H9 (cell line): ENCODE measurements at places on chromosomes 12 and 14. TPM values are rescaled to one million over a fixed set of nuclear protein-coding genes. Genes with fewer than 3 reads are reported as not detected.
A peak's percentile ranks its signal among the peaks of the same experiment; 100 is the strongest.

DNA sequence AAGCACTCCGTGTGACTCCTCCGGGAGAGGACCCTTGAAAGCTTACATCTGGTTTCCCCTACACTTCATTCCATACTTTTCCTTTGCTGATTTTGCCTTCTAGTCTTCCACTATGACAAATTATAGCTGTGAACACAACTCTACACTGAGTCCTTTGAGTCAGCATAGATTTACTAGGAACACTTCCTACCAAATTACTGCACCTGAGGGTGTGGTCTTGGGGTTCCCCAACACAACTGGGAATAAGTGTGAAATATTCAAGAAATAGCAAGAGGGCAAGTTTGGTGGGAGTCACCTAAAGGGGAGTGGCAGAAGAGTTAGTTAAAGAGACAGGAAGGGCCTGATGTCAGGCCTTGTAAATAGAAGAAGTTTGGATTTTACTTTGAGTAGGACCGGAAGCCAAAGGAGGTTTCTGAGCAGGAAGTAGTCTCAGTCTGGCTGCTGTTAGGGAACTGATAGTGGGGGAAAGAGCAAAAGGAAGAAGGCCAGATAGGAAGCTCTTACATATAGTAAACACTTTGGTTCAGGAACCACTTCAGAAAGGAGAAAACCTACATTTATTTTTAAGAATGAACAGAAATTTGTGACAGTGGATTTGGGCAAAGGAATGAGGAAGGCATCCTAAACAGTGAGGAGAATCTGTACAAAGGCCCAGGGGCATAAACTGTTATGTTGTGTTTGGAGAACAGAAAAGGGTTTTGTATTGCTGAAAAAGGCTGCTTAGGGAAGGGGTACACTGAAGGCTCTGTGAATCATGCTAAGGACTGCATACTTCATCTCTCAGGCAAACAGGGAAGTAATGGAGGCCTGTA, 14.2 kb downstream of the SEL1L start:
- no peak for DNase-seq

- no peak for DNase-seq
These were observed 15.3 kb downstream of the SLC6A12 start for GRCh38 chr12:198705-199104.

MMP17 gene
- 14.8 and 16.0 TPM in 2 replicates for total RNA-seq

- no peak for DNase-seq
These were observed 777.7 kb downstream of the SLC6A15 start for GRCh38 chr12:84134797-84135366.

CMA1 gene
- total RNA-seq = not detected in 2 replicates

ETFBKMT gene
- 0.81 and 1.4 TPM in 2 replicates for total RNA-seq

GRCh38 chr14:92252323-92252722, 70.6 kb upstream of the SLC24A4 start:
- no peak for DNase-seq

GRCh38 chr12:32489070-32489469, 89.7 kb downstream of the FGD4 start:
- DNase-seq = no peak

- DNase-seq = peak; percentile 54
These were observed 35.7 kb downstream of the IQSEC3 start for GRCh38 chr12:101969-102878.

SERPINA10 gene
- not detected in 2 replicates for total RNA-seq

DNA sequence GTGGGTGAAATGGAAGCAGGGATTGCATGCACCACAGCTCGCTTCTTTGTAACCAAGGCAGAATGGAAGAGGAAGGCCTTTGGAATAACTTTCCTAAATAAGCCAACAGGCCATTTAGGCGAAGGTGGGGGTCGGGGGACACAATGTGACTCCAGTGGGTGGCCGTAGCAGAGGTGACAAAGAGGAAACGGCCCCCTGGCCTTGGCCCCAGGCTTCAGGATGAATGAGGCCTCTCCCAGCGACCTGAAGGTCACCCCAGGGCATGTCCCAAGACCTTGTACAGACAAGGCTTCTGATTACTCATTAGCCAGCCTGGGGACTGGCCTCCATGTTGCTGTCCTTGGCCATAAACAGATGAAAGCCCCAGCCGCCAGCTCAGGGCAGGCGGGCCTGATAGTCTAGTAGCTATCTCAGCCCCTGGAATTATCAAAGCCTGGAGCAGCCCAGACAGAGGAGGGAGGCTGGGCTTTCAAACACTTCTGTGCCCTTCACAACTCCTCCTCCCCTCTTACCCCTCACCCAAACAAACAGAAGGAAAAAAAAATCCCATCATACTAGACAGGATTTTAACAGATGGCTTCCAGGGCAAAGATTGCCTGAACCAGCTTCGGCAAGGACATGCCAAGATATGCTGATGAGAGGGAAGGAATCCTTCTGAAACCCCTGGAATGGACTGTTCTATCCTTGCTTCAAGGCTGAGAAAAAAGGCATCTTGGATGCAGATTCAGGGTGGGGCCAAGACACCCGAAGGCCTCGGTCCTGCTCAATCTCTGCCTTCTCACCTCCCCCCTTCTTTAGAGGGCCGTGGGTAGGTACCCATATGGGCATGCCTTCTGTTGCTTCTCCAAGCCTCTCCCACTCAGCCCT, 142.3 kb upstream of the PARP11 start:
- DNase-seq = no peak

KLRD1 gene
- total RNA-seq = not detected in 2 replicates

DNA sequence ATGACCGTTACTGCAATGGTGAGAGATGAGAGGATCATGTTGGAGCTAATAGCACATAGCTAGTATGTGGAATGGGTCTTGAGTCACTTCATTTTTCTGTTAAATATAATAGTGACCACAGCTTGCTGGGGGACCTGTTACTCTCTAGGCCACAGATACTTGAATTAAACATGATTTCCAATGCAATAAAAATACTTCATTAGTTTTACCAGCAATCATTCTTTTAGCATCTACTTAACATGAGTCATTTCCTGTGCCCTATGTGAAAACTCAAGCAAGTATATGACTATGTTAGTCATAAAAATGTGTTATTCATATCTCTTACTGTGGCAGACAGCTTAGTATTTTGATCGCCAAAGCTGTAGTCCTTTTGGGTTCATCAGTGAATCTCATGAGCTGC, 798.8 kb downstream of the SLC16A7 start:
- no peak for DNase-seq

- no peak for DNase-seq
These were observed 59.4 kb upstream of the E2F7 start for GRCh38 chr12:77124767-77125166.

- DNase-seq = no peak
These were observed 498 bp downstream of the SLC39A2 start for GRCh38 chr14:20999591-20999990.

DNA sequence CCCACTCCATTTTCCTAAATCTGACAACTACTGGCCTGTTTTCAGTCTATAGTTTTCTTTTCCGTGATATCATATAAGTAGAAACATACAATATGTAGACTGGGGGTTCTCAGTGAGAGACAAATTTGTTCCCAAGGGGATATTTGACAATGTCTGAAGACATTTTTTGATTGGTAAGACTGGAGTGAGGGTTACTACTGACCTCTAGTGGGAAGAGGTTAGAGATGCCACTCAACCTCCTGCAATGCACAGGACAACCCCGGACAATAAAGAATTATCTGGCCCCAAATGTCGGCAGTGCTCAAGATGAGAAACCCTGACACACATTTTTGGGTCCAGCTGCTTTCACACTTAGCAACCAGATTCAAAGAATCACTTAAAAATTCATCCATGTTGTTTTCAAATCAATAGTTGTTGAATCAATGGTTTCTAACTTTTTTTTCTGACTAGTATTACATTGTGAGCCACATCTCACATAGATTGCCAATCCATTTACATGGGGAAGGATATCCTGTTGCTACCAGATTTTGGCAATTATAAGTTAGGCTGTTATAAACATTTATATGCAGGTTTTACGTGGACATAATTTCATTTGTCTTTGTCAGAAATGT, 307.1 kb downstream of the RPL10L start:
- peak; percentile 34 for DNase-seq

DNA sequence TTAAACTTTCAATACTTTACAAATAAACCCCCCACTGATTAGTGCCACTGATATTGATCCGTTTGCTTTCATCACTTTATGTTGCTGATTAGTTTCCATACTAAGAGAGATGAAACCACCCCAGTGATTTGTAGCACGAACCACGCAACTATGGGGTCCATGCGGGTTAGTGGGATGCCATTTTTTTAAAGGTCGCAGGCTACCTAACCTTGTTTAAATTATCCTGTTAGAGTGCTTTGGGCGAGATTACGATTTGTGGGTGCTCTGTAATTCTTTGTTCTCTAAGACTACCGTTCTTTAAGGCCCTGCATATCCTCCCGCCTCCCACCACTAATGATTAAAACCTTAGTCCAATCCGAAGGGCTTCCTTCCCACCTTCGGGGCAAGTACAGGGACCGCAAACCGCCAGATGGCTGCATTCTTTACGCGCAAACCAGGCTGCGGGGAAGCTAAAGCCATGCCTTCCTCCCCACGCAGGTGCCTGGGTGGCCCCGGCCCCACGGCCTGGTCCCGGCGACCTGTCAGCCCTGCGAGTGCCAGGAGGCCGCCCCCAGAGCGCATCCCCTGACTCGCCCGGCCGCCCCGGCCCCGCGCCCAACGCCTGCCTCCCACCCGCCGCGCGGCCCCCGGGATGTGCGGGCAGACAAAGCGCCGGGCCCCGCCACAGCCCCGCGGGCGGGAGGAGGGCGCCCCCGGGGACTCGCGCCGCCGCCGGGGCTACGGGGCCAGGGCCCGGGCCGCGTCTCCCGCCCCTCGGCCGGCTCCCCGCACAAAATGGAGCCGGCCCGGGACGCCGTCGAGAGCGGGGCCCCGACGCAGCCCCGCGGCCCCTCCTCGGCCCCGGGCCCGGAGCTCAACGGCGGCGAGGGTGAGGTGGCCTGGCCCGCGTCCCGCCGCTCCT, 759 bp downstream of the NFYB start:
- DNase-seq = peak; percentile 42

PPP1R1A gene
- total RNA-seq = 4.3 and 8.5 TPM in 2 replicates

NPC2 gene
- total RNA-seq = 133 and 137 TPM in 2 replicates

DNA sequence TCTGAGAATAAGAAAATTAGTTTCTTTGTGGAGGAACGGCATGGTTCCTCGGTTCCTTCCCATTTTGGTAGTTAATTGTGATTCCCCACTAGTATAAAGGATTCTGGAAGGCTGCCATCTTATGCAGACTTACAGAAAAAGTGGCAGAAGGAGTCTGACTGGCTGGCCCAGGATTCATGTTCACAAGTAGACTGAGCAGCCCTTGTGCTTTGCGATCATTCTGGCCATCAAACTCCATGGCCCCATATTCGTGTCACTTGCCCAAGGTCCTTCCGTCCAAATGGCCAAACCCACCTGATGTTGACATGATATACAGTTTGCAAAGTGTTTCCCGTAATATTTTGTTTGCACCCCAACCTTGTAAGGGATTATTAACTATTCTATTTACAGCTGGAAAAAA, 297.2 kb upstream of the AMIGO2 start:
- DNase-seq = no peak

DNA sequence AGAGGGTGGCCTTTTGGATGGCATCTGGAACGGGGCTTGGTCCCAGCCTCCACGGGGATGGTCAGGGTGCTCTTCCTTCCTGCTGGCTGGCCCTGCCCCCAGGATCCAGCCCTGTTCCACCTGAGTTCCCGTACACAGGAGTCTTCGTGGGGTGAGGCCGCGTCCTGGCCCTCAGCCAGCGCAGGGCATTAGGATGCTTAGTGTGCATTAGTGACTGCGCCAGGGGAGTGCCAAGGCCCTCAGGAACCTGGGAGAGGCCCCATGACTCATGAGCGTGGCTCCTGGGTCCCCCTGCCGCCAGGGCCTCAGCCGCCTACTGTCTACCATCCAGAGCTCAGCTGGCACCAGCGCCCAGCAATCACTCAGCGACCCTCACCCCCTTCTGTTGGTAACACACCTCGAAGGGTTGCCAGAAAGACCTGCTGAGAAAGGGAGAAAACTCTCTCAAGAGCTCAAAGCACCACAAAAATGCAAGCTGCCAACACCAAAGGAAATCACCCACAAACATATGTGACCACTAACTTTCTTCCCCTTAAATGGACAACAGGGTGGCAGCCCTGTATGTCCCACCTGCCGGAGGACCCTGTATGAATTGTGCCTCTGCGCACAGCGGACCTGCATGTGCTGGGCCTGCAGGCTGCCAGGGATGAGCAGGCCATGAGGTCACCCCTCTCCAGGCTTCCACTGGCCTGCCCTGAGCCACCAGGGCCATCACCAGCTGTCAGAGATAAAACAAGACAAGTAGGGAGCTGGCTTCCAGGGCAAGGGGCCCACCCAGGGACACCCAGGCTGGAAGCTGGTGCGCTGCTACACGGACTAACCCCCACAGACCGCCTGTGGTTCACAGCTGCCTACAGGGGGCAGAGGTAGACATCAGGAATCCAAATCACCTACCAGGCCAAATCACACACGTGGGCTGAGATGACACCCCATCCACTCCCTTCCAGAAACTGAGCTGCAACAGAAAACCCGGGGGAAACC, 28.7 kb downstream of the CCDC85C start:
- no peak for DNase-seq

DNA sequence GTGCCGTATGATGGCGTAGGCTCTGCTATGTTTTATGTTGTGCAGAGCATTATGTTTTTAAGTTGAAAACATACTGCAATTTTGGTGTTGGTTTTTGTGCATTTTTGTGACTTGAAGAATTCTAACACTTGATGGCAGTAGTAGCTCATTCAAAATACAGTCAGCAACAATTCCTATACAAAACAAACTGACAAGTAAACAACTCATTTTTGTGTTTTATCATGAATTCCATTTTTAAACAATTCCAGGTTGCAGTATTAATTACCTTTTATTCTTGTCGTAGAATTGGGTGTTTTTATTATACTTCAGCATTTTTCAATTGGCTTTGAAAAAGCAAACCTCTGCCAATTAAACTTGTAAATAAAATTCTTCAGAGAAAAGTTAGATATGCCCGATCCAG, 4.1 kb upstream of the CCER1 start:
- DNase-seq = no peak

NCKAP5L gene
- total RNA-seq = 27.7 and 28.9 TPM in 2 replicates

DNA sequence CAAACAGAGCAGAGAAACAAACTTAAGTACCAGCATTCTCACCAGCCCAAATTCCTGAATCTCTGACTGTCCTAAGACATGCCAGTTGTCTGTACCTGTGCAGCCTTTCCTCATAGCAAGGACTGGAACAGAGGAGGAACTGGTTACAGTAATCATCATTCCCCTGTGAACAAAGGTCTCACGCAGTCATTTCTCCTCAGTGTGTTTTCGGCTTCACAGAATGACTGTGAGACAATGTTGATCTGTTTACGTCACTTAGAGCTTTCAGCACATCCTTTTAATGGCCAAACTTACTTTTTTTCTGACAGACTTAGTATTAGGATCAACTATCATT, 169.0 kb downstream of the FBXL14 start:
- no peak for DNase-seq

OR4N5 gene
- not detected in 2 replicates for total RNA-seq

KLHL33 gene
- total RNA-seq = 0.04 TPM in 2 replicates
